ENCODE measurements at places on chromosomes 7 and 10.
A peak's percentile ranks its signal among the peaks of the same experiment; 100 is the strongest.

DNA sequence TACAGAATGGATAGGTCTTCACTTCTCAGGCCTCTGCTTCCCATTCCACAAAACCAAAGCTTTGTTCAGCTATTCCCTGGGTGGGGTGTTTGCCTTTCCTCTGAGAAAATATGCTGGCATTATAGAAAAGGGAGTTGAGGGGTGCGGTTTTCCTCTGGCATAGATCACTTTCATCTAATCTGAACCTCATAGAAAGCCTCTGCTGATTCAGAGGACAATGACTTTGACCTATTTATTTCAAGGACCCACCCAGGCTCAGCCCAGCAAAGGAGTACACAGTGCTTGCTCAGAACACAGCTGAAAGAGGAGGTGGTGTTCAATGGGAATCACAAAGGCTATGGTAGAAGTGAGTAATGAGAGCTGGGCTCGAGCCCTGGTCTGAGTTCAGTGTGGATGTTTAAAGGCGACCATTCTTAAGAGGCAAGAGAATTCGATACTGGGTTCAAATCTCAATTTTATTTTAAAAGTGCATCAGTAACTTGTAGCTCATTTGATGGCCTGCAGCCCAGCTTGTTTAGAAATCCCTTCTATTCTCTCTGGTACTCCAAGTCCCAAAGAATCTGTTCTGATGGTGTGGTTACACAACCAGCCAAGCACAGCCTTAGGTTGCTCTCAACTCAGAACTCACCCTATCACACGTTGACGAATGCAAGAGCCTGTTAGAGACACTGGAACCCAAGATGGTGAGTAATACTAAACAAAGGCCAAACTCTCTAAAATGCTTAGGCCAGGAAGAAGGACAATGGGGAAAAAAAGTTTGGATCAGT lies 1012.8 kb downstream of the LRMDA start:
- no peak for DNase-seq

- DNase-seq, result no peak
Observed at GRCh38 chr7:48376263-48376662, 205.0 kb downstream of the ABCA13 start.

- no peak for DNase-seq
Observed at GRCh38 chr10:34627331-34627730, 187.8 kb downstream of the PARD3 start.

DNA sequence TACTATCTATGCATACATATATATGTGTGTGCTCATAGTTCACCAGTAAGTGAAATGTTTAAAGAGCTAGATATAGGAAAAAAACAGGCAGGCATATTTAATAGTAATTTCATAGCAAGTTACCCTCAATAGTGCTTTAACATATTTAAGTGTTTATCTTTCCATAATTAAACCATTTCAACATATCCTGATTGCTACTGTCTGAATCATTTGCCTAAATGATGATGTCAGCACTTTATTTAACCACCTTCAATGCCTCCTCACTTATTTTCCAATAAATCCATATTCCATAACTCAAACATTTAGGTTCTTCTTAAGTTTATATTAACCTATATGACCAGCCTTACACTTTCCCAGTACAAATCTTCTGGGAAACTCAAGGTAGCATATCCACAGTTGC lies 601.1 kb downstream of the ARL4A start:
- DNase-seq, result no peak

DNA sequence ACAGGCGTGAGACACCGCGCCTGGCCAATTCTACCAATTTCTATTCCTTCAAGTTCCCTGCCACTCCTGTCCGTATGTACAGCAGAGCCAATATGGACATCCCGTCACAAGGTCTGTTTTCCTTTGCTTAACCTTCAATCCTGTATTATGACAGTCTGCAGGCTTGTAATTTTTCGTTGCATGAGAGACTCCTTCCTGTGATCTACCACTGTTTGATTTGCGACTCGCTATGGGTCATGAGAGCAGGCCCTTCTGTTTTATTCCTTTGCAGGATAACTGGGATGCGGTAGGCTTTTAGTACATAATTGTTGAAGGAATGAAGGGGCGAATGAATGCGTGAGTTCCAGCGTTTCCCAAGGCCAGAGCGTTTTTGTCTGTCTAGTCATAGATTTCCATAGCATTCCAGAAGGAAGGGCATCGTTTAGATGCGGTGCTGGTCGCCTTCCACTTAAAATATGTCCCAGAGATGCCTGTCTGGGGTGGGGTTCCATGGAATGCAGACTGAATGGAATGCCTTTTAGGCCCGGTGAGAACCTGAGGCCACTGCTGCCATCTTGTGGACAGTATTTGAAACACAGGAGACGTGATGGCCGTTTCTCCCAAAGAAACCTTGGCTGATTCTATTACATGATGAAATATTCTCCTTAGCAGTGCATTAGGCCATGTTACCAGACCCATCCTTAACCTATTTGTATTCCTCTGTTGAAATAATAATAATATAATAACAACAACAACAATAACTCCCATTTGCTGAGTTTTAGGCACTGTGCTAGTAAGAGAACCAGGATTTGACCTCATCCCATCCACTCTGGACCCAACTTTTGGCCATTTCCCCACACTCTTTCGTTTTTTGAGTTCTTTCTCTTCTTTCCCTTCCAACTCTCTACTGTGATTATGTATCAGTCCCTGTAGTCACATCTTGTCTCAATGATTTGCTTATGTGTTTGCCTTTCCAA lies 193.2 kb downstream of the MYOF start:
- DNase-seq, result peak; percentile 25
